ENCODE measurements at places on chromosomes 1 and 21.
A peak's percentile ranks its signal among the peaks of the same experiment; 100 is the strongest.

- no peak for DNase-seq
These were observed 69.8 kb upstream of the HSPA13 start for GRCh38 chr21:14452727-14453241.

DNA sequence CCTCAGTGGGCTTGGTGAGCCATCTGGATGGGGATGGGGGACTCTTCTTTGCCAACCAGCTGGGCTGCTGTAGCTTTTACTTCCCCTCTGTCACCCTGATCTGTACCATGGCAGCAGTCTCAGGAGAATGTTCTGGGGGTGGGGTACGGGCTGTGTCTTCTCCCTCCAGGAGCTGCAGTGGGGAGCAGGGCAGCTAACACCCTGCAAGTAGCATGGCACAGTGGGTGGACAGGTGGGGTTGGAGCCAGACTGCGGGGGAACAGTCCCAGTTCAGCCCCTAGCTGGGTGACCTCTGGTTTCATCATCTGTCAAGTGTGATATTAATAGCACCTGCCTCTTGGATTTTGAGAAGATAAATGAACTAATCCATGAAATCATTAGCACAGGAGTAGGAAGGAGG lies 3.1 kb downstream of the NFASC start:
- DNase-seq = no peak

- peak; percentile 35 for DNase-seq
These were observed 34.9 kb upstream of the ARHGEF16 start for GRCh38 chr1:3419415-3420204.

DNA sequence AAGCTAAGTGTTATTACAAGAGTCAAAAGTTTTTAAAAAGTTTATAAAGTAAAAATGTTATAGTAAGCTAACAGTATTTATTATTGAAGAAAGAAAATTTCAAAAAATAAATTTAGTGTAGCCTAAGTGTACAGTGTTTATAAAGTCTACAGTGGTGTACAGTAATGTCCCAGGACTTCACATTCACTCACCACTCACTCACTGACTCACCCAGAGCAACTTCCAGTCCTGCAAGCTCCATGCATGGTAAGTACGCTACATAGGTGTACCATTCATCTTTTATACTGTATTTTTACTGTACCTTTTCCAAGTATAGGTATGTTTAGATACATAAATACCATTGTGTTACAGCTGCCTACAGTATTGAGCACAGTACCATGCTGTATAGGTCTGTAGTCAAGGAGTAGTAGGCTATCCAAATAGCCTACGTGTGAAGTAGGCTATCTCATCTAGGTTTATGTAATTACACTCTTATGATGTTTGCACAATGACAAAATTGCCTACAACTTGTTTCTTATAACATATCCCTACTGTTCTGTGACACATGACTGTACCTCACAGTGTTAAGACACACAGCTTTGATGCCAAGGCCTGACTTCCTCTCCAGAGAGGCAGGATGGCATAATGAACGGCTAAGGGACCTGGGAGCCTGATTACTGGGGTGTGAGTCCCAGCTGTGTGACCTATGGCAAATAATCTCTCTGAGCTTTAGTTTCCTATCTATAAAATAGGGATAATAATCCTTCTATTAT lies 12.7 kb downstream of the DHCR24 start:
- no peak for DNase-seq

DNA sequence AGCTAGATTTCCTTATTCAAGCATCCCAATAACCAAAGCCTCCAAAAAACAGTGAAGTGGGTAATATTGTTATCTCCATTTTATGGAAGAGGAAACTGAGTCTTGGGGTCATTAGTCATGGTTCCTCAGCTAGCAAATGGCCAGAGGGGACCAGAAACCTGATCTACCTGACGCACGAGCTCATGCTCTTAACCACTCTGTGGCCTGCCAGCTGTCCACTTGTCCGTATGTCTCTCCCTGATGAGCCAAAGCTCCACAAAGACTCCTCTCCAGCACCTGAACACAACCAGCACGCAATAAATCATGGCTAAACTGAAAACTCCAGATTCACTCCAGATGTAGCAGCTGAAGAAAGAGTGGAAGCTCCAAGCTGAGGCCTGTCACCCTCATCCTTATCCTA lies 5.8 kb downstream of the CAPN8 start:
- no peak for DNase-seq

- DNase-seq = no peak
These were observed 34.5 kb downstream of the CTNNBIP1 start for GRCh38 chr1:9875636-9876000.

DNA sequence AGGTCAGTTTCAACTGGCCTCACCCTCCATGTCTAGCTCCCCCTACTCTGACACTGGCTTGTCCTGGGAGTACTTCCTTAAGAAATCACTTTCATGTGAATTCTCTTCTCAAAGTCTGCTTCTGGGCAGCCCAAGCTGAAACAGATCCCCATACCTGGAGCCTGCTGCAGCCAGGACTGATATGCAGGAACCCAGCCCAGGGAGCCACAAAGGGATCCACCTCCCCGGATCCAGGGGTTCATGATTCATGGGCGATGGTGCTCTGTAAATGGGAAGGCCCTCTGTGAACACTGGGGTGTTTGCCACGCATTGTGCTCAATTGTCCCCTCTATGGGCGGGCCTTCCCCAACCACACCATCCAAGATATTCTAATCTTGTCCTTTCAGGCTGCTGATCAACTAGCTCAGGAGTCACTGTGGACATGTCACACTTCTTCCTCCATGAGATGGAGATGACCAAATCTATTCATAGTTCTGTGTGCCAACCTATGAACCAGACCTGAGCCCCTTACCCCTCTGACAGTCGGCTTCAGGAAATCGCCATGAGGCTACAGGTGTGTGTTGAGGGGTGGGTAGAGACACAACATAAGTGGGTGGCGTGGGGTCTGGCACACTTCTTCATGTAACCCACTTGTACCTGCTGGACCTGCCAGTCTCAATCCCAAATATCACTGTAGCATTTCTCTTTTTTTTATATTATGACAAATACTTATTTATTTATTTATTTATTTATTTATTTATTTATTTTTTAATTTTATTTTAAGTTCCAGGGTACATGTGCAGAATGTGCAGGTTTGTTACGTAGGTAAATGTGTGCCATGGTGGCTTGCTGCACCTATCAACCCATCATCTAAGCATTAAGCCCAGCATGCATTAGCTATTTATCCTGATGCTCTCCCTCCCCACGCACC lies 41.8 kb downstream of the RUNX3 start:
- no peak for DNase-seq

DNA sequence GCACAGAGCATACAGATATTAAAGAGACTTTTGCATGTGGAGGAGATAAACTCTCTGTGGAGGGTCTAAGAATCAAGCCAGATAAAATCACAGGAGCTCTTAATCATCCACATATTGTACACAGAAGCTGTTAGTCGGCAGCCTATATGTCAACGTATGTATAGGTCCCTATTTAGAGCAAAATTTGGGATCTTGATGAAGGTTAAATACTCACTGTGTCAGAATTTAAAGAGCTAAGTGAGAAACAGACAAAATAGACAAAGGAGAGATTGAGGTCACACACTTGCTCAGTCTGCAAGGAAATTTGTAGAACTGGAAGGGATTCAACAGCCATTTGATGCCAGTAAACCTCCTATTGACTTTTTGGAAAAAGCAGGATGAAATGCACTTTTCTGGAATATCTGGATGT lies 4.1 kb upstream of the IRF2BP2 start:
- DNase-seq = no peak

- DNase-seq = no peak
These were observed 49.1 kb upstream of the RCOR3 start for GRCh38 chr1:211210052-211210451.

GRCh38 chr1:29664711-29665110 lies 428.4 kb downstream of the PTPRU start:
- DNase-seq = no peak

DNA sequence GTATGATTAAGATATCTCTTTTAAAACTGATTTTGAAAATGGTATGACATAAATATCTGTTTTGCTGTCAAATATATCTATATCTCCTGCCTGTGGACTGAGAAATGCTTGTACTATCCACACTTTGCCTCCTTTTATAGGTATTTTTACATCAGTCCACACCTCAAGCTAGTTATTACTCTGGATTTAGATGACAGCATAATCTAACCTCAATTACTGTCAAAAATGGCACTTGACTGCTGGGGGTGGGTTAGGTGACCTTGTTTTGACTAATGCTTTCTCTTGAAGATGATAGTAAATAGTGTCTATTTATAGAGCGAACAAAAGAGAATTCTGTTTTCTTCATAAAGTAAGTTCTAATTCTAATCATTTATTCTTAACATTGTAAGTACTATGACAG lies 9.1 kb downstream of the ADGRL2 start:
- no peak for DNase-seq

DNA sequence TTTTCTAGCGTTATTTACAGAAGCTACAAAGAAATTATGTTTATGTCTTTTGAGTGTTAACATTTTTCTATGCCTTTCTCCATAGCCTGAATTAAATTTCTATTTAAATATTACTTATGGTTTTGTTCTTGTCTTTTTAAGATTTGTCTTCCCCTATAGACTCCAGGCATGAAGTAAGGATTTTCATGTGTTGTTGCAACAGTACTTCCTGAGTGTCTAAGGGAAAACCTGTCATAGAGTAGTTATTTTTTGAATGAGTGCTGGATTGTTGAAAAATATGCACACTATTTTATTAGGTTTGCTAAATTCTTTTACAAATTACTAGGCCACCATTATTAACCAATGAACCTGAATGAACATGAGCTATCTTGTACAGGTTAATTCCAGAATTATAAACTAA lies 27.1 kb downstream of the SAMSN1 start:
- DNase-seq = no peak

DNA sequence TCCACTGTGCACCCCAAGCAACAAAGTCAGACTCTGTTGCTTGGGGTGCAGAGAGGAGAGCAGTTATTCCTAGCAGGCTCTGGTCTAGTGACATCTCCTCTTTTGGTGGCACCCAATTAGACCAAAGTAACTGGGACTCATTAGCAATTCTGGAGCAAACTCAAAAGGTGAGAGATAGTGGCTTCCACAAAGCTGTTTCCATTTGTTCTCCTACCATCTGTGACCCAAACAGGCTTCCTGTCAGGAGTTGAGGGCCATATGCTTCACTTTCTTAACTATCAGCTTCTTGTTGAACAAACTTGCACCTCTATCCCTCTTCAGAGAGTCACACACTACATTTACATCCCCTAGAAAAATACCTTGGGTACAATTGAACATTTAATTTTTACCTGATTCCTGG lies 1.5 kb upstream of the ATXN7L2 start:
- DNase-seq = no peak

GRCh38 chr1:207031632-207032264 lies 808 bp downstream of the C1orf116 start:
- no peak for DNase-seq

GRCh38 chr1:67647814-67648358 lies 37.1 kb upstream of the GADD45A start:
- DNase-seq = no peak

DNA sequence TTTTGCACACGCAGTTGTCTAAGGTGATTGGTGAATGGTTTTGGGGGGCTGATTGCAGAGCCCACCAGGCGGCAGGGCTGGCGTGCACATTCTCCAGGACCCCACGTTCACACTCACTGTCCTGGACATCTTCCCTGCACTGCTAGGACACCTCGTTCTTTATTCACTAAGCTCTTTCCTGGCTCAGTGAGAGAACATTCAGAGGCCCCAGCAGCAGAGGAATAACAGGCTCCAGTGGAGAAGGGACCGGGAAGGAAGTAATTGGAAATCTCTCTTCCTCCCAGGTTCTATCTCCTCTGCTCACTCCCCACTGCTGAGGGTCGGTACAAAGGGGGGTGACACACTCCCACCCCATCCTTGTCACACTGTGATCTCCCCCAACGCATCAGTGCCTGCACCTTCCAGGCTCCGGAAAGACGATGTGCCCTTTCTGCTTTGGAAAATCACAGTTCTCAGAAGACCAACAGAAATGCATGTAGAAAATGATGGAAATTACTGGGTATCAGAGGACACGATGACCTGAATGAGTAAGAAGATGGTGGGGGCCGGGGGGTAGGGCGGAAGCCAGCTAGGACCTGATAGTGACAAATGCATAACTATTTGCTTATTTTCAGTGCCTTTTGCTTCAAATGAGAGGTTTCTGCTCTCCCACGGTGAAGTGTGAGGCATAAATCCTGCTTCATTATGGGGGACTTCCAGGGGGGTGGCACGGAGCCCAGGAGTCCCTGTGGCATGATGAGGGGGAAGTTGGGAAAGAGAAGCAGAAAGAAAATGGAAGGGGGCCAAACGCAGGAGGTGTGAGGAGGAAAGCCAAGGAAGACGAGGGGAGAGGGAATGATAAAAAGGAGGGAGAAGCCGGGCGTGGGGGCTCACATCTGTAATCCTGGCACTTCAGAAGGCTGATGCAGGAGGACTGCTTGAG lies 25.2 kb upstream of the KIF26B start:
- no peak for DNase-seq

- peak; percentile 89 for DNase-seq
These were observed 9.0 kb downstream of the IGSF9 start for GRCh38 chr1:159936273-159936904.

DNA sequence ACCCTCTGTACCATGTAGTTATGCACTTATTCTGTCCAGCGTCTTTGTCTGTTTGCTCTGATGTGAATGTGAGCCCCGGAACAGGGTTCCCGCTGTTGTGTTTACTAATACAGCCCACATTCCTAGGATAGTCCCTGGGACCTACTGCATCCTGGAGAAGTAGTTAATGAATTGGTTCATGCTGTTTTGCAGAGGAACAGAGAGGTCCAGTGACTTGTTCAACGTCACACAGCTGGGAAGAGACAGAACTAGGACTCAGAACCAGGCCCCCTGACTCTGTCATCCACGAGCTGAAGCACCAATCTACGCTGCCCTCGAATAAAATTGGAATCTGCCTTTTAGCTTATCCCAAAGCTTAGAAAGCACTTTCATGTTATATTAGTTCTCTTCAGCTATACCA lies 784 bp downstream of the AGT start:
- DNase-seq = no peak

DNA sequence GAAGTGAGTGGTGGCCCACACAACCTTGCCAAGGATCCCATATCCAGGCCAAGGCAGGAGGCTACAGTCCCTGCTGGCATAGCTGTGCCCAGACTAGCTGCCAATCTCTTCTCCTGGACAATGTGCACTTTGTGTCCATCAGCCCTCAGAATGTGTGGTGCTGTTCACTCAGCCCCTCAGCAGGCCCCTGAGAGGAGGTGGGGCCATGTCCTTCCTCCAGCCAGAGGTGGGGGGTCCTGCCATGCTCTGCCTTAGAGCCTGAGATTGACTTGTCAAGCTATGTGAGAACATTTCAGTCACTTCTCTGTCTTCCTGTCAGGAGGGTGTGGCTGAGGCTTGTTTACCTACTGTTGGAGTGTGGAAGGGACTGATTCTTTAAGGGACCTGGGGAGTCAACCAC lies 1.4 kb downstream of the NCF2 start:
- DNase-seq = no peak

DNA sequence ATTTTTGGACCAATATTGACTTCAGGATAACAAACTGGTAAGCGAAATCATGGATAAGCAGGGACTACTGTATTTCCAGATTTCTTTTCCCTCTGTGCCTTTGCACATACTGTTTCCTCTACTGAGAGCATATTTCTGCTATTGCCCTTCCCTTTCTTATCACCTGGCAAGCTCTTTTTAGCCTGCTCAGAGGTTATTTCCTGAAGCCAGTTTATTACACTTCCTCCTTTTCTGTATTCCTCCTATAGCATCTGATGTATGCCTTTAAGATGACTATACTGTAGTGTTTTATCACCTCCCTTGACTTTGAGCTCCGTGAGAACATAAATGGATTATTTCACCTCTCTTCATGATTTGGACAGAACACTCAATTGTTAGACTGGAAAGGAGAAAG lies 49.0 kb downstream of the MAGI3 start:
- DNase-seq = no peak

- no peak for DNase-seq
These were observed 278.9 kb downstream of the NPHP4 start for GRCh38 chr1:5713101-5714010.
